ENCODE measurements at places on chromosomes 13 and 19.

DNA sequence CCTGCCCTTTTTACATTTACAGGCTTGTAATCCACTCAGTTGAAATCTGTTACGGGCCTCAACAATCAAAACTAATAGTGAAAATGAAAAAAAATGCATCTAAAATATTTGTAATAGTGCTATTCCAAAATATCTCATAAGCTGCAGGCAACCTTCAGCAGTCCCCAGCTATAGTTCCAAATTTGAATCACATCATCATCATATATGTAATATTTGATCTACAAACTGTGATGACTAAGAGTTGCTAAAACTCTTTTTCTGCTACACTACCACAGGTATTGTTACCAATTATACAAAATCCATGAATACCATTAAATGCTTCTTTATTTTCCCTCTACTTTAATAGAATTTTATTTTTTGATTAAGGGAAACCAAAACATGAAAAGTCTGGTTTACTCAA is 121.4 kb upstream of the RFC3 start:
- no peak for DNase-seq

DNA sequence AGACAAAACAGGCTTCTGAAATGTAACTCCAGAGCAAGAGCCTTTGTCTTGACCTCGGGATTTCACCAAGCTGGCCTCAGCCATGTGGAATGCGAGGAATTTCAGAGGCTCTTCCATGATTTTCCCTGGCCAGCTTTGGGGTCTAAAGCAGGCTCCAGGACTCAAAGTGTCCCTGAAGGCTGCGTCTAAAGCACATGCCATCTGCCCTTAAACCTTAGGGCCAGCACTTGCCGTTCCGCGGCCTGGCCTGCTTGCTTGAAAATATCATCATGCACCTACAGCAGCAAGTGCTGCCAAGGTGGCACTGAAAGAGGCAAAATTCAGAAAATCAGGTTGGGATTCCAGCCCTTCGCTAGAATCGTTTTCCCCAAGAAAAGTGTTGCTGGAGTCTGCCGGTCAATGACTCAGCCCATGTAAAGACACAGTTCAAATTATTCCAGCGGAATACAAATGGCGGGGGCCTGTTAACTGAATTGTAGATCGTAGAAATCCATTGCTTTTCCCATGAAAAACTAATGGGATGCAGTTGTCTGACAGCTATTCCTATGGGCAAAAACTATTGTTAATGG is 105.7 kb upstream of the RAP2A start:
- no peak for DNase-seq

GRCh38 chr13:109198585-109198984 is 569.2 kb downstream of the MYO16 start:
- no peak for DNase-seq

DNA sequence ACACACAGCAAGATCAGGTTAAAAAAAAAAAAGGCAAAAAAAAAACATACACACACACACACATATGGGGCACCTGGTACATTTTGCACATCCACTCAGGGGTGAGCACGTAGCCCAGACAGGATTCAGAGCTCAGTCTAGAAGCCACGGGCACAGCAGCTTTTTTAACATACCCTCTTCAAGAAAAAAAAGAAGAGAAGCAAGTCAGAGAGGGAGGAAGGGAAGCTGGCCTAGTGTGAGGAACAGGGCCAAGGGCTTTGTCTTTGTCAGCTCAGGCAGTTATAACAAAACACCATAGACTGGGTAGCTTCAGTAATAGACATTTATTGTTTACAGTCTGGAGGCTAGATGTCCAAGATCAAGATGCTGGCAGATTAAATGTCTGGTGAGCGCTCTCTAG is 2.3 kb upstream of the TPM4 start:
- DNase-seq, result no peak

DNA sequence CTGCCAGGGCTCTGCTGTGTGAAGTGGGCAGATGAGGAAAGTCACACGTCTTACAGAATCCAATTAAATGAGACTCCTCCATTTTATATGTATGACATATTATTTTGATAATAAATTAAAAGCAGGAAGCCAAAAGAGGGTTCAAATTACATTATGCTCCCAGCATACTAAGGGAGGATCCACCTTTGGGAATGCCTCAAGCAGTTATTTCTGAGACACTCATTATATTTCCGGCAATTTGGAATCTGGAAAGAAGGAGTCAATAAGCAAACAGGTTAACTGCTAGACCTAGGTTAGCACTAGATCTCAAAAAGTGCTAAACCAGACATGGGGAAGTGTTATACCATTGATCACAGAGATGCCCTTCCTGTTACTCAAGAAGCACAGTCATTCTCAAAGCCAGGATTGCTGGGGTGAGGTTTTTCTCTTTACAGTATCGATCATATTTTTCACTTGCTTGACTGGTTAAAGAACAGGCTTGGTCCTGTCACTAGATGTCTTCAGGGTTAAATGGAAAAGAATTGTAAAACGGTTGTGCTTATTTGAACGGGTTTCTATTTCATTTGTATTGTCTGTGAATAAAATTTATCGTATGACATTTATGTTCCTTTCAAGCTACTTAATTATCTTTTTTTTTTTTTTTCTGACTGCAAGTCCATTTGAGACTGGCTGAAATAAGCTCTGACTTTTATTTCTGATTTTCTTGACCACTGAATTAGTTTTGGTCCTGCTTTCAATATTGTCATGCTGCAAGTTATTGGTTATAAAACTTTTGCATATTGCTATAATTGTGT is 523.2 kb downstream of the KLF12 start:
- no peak for DNase-seq

DNA sequence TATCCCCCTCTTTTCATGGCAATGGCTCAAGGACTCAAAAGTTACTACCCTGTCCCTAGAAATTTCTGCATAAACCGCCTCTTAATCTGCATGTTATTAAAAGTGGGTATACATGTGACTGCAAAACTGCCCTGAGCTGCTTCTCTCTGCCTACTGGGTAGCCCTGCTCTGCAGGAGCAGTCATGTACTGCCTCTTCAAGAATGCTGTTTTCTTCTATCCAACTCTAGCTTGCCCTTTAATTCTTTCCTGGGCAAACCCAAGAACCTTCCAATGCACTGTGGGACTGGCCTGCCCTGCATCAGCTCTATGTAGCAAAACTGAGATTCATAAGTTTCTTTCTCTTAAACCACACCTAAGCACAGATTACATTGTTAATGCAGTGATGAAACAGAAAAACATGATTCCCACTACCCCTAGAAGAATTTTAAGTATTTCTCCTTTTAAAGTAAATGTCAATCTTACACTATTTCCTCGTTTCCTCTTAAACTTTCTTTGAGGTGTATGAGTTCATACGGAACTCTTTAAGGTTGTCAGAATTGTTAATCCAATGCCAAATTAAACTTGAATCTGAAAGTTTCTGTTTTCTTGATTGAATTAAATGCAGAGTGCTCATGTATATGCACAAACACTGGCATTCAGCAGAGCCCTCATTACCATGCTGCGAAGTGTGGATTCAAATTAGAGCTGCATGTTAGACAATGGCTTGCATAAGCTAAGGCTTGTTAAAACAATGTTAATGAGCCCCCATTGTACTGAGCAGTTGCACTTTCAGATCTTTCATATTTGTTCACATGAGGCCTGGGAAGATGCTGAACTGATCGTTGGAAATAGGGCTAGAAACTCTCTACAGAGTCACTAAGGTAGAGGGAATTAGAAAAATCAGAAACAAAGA is 669.9 kb upstream of the PCDH20 start:
- DNase-seq, result no peak

- peak; percentile 48 for DNase-seq
Observed at GRCh38 chr19:40797963-40798682, 868 bp upstream of the EGLN2 start.

DNA sequence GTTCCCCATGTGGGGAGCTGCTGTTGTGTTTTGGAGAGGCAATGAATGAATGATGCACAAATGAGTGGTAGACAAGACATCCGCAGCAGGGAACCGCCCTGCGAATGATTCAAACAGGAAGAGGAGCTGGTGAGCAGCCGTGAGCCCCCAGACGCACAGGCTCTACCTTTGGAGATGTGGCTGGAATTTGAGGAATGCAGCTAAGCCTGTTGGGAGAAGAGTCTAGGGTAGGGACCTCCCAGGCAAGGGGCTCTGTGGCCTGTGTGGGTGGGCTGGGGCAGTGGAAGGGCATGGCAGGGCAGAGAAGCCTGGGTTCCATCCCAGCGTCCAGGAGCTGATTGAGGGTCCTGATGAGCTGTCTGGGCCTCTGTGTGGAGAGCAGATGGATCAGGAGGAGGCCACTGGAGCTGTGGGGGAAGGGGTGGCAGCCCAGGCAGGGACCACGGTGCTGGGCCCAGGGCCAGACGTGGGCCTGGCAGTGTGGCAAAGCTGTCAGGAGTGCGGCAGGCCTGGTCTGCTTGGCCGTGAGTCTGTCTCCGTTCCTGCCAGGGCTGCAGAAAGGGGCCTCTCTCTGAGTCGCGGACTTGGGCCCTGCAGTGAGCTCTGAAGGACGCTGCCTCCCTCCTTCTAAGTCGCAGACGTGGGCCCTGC is 41.8 kb upstream of the DCUN1D2 start:
- DNase-seq, result no peak

- DNase-seq, result no peak
Observed at GRCh38 chr19:33780251-33780650, 16.4 kb upstream of the KCTD15 start.

- DNase-seq, result no peak
Observed at GRCh38 chr19:28519218-28519779, 693.7 kb downstream of the UQCRFS1 start.

DNA sequence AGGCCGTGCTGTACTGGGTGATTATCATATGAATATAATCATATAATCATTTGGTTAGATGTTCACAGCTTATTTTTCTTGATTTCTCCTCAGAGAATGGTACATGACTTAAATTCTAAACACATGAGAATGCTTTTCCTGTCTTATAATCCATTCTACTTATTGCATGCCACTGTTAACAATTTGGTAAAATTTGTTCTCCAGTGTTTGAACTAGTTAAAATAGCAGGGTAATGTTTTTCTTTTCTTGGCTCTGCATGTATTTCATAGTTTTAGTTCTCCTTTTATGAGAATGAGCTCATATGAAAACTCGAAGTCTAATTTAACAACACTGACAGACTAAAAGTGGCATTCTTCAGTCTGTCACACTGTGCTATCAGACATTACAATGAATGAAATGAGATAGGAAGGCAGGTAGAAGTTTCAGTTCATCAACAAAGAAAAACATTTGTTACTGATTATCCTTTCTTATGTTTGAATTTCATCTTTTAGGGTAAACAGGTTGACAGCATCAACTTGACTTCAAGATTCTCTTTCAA is 10.2 kb downstream of the SPRYD7 start:
- DNase-seq, result no peak

DNA sequence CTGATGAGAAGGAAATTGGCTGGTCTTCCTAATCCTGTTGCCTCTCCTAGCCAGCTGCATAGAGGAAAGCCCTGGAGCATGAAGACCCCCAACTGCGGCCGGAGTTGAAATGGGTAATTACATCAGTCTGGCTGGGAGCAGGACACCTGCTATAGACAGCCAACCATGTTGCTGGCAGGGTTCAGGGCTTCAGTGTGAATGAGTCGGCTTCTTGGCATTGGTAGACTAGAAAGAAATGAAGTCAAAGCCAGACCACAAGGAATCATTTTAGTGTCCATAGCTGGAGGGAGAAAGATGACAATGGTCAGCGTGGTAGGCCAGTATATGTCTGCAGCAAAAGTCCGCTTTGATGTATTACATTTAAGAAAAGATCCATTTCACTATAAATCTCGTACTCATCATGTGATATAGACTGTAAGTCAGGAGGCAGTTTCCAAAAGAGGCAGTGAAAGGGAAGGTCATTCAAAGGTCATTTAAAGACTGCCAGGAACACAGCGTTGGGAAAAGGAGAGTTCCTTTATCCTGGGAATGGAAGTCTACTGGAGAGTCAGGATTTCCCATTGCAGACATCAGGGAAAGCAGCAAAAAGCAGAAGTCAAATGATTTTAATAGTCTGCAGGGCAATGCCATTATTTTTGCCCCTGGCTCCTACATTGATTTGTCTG is 262.7 kb downstream of the DNAJC15 start:
- no peak for DNase-seq

DNA sequence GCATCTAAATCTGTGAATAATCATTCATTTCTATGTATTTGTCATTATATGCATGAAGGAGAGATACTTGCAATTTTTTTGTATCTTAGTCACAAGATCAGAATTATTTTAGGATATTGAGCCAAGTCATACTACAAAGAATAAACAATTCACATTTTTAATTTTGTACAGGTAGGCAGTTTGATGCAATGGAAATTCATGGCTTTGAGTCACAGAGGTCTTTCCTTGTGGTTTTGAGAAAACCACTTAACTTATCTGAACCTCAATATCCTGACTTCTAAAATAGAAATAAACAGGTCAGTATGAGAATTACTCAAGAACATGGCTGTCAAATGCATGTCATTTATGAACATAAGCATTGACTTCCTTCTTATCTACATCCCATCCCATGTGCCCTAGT is 221.4 kb upstream of the SLC10A2 start:
- DNase-seq, result no peak

- no peak for DNase-seq
Observed at GRCh38 chr19:30557212-30557611, 185.0 kb downstream of the ZNF536 start.

GRCh38 chr13:29676535-29676934 is 81.0 kb upstream of the SLC7A1 start:
- no peak for DNase-seq

GRCh38 chr13:28563609-28564008 is 68.7 kb upstream of the FLT1 start:
- no peak for DNase-seq

GRCh38 chr19:51166846-51167490 is 24.9 kb downstream of the SIGLEC7 start:
- no peak for DNase-seq

DNA sequence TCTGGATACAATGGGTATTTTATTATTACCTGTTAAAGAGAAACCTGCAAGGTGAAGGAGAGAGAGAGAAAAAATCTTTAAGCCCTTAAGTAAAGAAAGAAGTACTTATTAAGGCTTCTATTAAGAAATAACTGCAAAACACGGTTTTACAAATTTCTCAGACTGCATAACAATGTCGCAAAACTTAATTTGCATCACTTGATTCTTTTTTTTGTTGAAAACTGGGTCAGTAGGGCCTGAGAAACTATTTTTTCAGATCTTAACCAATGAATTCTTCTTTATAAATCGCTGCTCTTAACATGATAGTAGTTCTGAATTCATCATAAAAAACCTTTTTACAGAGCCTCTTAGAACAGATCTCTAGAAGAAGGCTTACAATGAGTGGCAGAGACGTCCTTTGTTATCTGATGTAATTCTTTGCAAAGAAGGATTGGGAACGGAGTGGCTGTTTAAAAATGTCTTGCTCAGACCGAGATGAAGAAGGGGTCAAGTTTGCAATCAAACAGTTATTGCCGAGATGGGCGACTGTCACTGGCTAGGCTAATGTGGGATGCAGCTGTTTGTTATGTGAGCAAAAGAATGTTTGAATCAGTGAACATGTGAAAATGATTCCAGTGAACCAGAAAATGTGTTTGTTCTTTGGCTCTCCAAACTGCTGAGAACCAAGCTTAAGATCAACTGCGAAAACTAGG is 76.3 kb downstream of the ZNF536 start:
- no peak for DNase-seq

DNA sequence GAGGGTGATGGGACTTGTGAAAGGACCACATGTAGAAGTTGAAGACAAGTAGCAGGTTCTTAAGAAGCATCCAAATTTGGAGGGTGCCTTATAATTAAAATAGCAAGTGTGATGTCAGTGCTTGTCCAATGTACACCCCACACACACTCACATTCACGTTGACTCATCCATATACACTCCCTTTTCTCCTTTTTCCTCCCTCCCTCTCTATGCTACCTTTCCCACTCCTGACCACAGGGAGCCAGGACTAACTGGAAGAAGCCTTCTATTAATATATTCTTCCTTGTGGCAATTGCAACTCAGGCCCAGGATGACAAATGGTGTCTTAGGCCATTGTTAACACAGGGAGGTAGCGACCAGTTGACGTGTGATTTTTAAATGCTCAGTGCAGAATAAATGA is 16.3 kb upstream of the GPR183 start:
- DNase-seq, result no peak

All from stimulated activated CD4-positive, alpha-beta T cell treated with anti-CD3 and anti-CD28 coated beads, Interleukin-12 subunit alpha, Interleukin-12 subunit beta, amount 100 ng/mL, for 4 hours (primary cell).